ENCODE measurements at places on chromosomes 2 and 18. TPM values are rescaled to one million over a fixed set of nuclear protein-coding genes. Genes with fewer than 3 reads are reported as not detected.

The KCNE4 gene
- 0.61 TPM for total RNA-seq

The NT5C1B gene
- total RNA-seq = not detected

- no peak for DNase-seq
These were observed 97.2 kb downstream of the AGPS start for GRCh38 chr2:177489719-177490301.

The ATOH8 gene
- 93.6 TPM for total RNA-seq

The CNGA3 gene
- total RNA-seq = 0.17 TPM

Measured in upper lobe of right lung (tissue), 1 donor.